ENCODE measurements at places on chromosomes 6 and 20.

GRCh38 chr6:26599591-26599990, 2.8 kb downstream of the ABT1 start:
- DNase-seq: no peak

DNA sequence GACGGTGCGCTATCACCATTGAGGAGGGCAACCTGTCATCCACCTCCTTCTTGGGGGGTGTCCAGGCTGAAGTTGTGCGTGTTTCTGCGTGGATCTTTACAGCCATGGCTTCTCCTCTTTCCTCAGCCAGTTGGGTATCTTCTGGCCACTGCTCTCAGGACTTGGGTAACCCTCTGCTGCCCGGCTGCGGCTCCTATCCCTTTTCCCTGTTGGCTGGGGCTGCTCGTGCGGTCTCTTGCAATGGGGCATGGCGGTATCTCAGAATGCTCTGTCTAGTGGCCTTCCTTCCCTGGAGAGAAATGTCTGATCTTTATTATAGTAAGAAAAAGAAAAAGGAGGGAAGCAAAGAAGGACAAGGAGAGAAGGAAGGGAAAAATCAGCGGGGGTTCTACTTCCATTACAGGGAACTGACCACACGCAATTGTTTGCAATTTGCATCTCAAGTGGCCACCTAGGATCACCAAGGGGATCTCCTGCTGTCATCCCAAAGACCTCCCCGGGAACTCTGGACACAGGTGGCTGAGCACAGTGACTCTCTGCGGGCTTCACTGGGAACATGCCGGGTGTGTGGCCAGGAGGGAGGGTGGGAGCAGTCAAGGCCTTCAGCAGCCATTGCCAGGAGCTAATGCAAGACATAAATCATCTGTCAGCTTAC, 60.8 kb downstream of the NPEPL1 start:
- DNase-seq: no peak

- DNase-seq: no peak
These were observed 296.7 kb downstream of the CDH26 start for GRCh38 chr20:60254901-60255411.

- peak; percentile 48 for DNase-seq
These were observed 2.1 kb downstream of the C20orf144 start for GRCh38 chr20:33664085-33664761.

GRCh38 chr20:22826306-22827230, 208.5 kb upstream of the SSTR4 start:
- DNase-seq: no peak

GRCh38 chr6:161489626-161490306, 215.9 kb upstream of the AGPAT4 start:
- no peak for DNase-seq

DNA sequence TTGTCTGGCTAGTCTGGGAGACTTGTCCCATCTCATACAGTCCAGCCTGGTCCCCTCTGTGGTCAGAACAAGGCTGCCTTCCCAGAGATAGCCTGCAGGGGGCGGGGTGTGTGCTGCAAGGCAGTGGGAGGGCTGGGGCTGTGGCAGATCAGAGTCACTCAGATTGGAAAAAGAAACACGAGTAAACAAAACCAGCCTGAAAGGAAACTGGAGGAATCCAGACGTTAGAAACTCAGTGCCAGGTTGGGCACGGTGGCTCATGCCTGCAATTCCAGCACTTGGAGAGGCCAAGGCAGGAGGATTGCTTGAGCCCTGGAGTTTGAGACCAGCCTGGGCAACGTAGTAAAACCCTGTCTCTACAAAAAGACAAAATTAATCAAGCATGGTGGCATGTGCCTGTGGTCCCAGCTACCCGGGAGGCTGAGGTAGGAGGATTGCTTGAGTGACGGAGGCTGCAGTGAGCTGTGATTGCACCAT, 20.2 kb downstream of the LEMD2 start:
- DNase-seq: peak; percentile 89

DNA sequence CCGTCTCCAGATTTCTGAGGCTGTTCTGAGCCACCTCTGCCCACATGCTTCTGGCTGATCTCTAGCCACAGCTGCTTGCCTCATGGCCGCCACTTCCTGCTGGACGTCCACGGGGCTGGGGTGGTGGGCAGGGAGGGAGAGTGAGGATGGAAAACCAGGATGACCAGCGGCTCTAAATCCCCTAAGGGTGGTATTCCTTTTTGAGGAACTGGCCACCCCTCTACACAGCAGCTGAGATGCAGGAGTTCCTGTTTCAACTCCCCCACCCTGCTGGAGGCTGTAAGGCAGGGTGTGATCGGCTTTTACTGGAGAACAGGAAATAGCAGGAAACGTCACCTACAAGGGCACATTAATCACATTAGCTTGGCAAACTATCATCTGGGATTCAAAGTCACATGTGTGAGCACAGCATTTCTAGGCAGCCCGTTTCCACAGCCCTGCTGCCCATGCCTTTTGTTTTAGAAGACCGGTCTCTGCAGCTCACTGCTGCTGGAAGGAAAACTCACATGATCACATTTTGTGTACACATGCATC, 181.6 kb upstream of the ECI2 start:
- DNase-seq: peak; percentile 43

GRCh38 chr6:82507112-82507511, 143.5 kb downstream of the TPBG start:
- DNase-seq: no peak

GRCh38 chr6:45590226-45590625, 212.5 kb upstream of the SUPT3H start:
- no peak for DNase-seq

GRCh38 chr20:57899554-57899953, 189.7 kb upstream of the PMEPA1 start:
- no peak for DNase-seq

DNA sequence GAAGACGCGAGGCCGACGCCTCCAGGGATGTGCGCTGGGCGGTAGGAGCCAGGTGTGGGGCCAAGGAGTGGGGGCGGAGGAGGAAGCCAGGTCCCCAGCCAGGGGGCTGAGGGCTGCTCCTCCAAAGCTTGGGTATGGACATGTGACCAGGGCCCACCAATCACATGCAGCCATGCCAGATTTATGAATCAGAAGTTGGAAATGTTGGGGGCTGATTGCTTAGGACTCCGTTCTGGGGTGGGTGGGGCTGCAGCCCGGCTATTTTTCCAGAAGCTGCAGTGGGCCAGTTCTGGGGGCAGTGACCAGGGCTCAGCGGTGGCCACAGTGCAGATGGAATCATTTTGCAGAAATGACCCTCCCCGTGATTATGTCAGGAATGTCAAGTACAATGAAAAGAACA, 96.0 kb downstream of the CEBPB start:
- peak; percentile 30 for DNase-seq

- DNase-seq: no peak
These were observed 107.2 kb upstream of the GGTLC1 start for GRCh38 chr20:24095756-24096155.

DNA sequence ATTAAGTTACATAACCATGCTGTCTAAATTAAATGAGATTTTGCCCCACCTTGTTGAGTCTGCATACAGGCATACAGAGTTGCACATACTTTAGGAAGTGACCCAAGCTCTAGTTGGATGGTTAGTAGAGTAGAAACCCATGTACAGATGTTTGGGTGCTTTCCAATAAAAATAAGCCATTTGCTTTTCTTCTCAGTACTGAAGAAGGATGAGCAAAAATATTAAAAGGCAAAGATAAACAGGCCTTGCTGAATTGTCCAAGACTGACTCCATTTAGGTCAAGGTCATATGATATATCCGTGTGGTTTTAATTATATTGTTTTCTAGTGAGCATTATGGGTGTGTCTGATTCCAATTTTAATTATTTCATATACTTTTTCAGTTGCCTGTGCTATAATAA, 589.4 kb downstream of the RFPL4B start:
- no peak for DNase-seq

DNA sequence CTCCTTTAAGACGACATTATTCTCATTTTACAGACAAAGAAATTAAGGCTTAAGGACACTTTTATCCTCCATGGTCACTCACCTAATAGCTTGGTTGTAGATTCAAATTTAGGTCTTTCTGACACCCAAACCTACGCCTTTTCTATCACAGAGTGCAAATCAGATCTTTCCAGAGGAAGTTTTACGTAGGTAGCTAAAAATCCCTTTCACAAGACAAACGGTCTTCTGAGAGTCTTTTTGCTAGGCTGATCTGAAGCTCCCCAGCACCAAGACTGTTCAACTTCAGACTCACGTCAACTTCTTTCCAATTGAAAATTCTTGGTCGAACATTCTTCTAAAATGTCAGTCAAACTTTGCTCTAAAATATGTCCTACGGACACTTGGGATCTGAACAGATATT, 46.5 kb downstream of the BLOC1S5 start:
- no peak for DNase-seq

- DNase-seq: no peak
These were observed 28.9 kb downstream of the SLC17A5 start for GRCh38 chr6:73624896-73625295.

DNA sequence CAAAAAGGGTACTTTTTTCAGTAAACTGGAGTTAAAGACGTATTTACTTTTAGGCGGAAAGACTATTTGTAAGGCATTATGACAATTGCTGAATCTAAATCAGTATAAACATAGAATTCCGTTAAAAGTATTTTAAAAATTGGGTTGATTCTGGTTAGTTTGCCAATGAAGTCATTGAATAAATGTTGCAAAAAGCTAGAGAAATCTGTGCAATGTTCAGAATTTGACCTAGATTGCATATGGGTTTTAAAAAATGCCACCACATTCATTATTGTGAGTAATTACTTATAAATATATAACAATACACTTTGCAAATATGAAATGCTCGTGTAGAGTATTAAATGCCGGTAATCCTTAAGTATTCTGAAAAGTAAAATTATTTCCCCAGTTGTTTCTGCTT, 116.5 kb upstream of the EEF1E1 start:
- no peak for DNase-seq

GRCh38 chr20:11551479-11551878, 366.2 kb upstream of the BTBD3 start:
- no peak for DNase-seq

GRCh38 chr20:35030136-35030535, 62.5 kb downstream of the TRPC4AP start:
- DNase-seq: no peak

All from NCI-H82 (cell line).